ENCODE measurements at places on chromosomes 11 and 22. TPM values are rescaled to one million over a fixed set of nuclear protein-coding genes. Genes with fewer than 3 reads are reported as not detected.

Gene KRTAP5-9
- total RNA-seq: not detected

Gene LMNTD2
- total RNA-seq: not detected

DNA sequence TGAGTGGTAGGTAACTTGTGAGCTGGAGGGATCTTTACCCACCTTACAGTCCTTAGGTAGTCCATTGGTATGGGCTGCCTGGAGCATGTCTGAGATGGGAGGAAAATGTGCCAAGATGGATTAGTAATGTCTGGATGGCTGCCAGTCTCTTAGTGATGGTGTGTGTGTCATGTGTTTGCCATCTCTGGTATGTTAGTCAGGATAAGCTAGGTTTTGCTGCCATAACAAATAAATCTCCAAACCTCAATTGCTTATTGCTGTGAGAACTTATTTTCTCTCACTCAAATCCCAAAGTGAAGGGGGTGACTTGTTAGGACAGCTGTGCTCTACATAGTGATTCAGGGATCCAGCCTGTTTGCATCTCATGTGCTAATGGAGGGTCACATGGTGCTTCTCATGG lies 40.9 kb upstream of the MYEOV start:
- DNase-seq: no peak

Gene CD248
- total RNA-seq: 15.0 TPM

- DNase-seq: no peak
Observed at GRCh38 chr22:23075525-23076216, 5.4 kb downstream of the GNAZ start.

GRCh38 chr11:30452114-30452513 lies 129.2 kb downstream of the ARL14EP start:
- DNase-seq: no peak
